D721Med (cell line): ENCODE measurements at places on chromosomes 5 and 9.

DNA sequence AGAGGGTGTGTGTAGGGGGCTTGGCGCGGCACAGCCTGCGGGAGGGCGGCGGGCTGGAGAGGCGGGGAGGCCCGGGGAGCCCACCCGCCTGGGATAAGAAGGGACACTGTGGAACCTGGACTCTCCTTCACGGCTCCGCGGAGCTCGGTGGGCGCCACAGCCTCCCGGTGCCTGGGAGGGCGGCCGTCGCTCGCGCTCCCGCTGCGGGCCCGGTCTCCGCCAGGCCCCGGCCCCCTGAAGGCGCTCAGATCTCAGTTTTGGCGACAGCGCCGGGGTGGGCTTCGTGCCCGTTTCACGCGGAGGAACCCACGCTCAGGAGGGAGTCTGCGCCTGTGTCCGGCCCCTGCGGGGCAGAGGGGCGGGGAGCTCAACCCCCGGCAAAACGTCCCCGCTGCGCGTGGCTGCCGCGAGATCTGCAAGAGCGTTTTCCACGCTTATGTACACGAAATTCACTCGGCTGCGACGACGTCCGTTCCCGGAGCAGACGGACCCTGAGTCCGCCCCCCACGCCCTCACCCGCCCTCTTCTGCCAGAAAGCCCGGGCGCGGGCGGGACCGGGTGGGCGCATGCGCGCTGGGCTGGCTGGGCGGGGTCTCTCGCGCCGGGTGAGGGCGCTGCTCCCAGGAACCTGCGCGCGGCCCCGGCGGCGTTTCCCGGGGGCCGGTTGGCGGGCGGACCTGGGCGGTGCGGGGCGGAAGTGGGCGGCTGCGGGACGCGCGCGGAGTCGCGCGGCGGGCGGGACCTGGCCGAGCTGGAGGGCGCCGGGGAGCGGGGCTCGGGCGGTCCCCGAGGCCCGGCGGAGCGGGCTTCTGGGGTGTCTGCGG is at the start of gene NELFB:
Gene NELFB, plus strand, starts transcription at position 704 of the 824 bp plus-strand sequence.
- peak; percentile 100 for DNase-seq

GRCh38 chr5:168354397-168354796 is 63.0 kb downstream of the WWC1 start:
- DNase-seq: no peak

DNA sequence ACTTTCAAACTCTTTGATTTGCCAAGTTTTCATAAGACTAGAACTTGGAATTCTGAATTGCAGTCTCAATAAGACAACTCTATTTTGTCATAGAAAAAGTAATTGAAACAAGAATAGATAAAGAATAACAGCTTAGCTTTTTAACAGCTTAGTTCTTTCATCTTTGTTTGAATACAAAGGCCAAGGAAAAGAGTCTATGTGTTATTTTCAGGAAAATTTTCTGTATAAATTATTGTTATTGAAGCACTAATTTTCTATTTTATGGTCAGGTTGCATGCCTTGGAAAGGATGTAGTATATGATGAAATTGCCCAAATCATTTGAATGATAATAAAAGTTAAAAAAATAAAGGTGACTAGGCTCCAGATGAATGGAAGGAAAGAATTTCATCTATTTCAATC is 25.2 kb upstream of the SPRY4 start:
- DNase-seq: no peak

- DNase-seq: no peak
These were observed 585.5 kb downstream of the TLE1 start for GRCh38 chr9:81103597-81104471.

- DNase-seq: no peak
These were observed 237.6 kb downstream of the TENT4A start for GRCh38 chr5:6950860-6951259.

- no peak for DNase-seq
These were observed 144.5 kb downstream of the SEC61B start for GRCh38 chr9:99366621-99367020.

- DNase-seq: no peak
These were observed 301.8 kb upstream of the TRPC7 start for GRCh38 chr5:136666970-136667620.

DNA sequence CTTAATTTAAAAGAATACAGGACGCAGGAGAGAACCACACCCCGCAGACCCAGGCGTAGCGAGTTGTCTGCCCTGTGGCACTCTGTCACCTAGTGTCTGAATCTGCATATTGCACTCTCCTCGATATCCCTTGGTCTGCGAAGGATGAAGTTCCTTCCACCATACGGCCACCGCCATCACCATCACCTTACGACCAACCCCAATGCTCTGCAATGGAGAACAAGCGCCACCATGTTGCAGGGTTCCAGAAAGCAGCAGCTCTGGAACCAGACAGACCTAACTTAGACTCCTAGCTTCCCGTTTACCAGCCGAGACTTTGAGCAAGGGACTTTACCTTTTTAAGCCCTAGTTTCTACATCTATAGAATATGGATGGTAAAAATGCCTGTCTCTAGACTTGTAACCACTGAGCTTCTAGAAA is 77.4 kb upstream of the DMRT1 start:
- DNase-seq: no peak

- DNase-seq: no peak
These were observed 43.8 kb upstream of the GFPT2 start for GRCh38 chr5:180396926-180397325.

GRCh38 chr5:122162100-122162638 is 32.8 kb downstream of the ZNF474 start:
- DNase-seq: no peak

GRCh38 chr5:526456-527088 is 2.3 kb upstream of the SLC9A3 start:
- no peak for DNase-seq

DNA sequence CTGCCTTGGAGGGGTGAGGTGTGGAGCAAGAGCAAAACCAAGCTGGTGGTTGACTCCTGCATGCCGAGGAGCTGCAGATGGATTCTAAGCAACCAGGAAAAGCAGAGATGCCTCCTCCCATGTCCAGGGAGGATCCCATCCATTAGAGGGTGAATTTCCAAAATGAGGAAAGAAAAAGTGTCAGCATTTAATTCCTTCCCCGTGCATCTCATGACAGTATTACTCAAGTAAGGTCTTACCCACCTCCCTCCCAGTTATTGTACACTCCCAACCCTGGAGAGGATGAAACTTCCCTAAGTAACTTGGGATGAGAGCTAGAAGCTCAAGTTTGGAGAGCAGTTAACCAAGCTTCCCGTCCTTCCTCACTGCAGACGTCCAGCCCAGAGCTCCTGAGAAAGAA is 19.9 kb downstream of the C9orf152 start:
- DNase-seq: no peak

DNA sequence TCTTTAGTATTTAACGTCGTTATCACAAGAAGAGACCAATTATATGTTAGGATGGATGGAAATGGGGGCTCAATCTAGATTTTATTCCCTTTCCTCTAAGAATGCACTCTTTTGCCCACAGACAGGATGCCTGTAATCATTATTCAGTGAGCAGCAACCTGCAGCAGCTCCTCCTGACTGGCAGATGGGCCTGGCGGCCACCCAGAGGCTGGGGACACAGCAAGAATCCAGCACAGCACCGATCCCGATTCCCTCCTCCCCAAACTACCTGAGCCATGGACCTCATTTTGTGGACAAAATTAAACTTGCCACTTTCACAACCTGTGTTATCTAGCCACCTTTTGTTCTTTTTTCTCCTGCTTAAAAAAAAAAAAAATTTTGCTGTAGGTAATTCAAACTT is 101.0 kb downstream of the USP20 start:
- no peak for DNase-seq

- DNase-seq: no peak
These were observed 97.2 kb downstream of the NFIB start for GRCh38 chr9:14216612-14217194.

- no peak for DNase-seq
These were observed 1.4 kb downstream of the OTULIN start for GRCh38 chr5:14665949-14666348.

- DNase-seq: no peak
These were observed 63.4 kb upstream of the HMHB1 start for GRCh38 chr5:143748516-143748915.

- no peak for DNase-seq
These were observed 45.6 kb downstream of the FOXI1 start for GRCh38 chr5:170151097-170151831.

DNA sequence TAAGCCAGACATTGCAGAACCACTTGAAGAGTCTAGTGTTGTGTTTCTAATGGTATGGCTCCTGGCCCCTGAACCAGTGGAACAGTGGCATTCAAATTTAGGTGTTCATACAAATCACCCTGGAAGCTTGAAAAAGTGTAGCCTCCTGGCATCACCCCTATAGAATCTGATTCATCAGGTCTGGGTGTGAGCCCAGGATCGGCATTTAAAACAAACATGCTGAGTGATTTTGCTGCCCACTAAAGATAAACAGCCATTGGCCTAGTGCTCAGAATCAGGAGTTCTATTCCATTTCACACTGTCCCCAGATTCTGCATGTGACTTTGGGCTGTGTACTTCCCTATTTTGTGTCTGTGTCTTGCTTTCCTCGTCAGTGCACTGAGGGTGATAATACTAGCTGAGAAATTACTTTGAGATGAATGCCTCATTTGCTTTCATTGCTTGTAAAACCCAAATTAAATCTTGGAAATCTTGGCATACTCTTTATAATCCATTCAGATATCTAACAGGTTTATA is 241.5 kb upstream of the CLINT1 start:
- DNase-seq: no peak

DNA sequence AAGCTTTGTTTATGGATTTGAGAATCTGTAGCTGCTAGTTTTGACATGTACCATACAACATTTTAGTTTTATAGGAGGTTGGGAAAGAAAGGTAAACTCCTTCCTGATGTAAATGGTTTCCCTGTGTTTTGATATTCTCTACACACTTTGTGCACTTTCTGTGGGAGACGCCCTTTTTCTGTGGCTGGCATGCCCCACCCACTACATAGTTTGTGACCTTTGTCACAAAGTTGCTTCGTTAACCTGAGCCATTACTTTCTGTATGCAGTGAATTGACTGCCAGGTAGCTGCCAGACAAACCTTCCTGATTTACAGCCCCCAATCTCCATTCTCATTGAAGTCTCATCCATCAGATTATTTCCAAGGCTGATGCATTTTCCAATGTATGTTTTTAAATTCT is 90.6 kb downstream of the NLN start:
- no peak for DNase-seq

- DNase-seq: no peak
These were observed 15.5 kb upstream of the SHB start for GRCh38 chr9:38084556-38084880.

GRCh38 chr9:124222918-124223720 is 34.6 kb upstream of the NEK6 start:
- DNase-seq: no peak

DNA sequence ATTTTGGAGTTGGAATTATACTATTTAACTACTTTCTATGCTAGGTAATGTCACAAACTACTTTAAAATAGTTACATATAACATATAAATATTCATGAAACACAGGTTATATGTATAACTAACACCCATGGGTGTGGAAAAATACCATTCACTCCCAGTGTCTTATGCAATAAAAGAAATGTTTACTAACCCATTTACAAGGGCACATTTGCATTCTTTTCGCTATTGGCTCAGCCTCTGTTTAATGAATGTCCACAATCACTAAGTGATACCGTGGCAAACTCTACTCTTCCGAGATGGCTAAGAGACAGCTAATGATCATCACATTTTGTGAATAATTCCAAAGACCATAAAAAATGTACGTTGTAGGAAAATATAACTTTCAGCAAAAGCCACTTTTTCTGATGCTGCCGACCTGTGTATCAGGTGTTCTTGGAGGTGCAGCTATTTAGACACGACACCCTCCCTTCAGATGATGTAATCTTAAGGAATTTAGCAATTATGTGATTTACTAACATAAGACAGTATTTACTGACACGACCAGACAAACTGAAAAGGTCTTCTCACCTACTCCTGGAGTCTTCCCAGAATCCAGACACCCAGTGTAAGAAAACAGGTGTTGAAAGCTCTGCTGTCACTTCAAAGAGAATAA is 121.7 kb upstream of the FAM120A start:
- DNase-seq: no peak

GRCh38 chr5:172999372-172999973 is 15.9 kb downstream of the ATP6V0E1 start:
- DNase-seq: no peak

GRCh38 chr5:158119961-158120723 is 261.2 kb upstream of the CLINT1 start:
- DNase-seq: no peak

GRCh38 chr9:36862206-36863145 is 171.6 kb downstream of the PAX5 start:
- DNase-seq: no peak

GRCh38 chr5:60066502-60066901 is 173.0 kb upstream of the PDE4D start:
- DNase-seq: no peak

- no peak for DNase-seq
These were observed 353 bp upstream of the PAX5 start for GRCh38 chr9:37034305-37034937.

GRCh38 chr5:55624841-55625588 is 87.1 kb downstream of the SLC38A9 start:
- no peak for DNase-seq

DNA sequence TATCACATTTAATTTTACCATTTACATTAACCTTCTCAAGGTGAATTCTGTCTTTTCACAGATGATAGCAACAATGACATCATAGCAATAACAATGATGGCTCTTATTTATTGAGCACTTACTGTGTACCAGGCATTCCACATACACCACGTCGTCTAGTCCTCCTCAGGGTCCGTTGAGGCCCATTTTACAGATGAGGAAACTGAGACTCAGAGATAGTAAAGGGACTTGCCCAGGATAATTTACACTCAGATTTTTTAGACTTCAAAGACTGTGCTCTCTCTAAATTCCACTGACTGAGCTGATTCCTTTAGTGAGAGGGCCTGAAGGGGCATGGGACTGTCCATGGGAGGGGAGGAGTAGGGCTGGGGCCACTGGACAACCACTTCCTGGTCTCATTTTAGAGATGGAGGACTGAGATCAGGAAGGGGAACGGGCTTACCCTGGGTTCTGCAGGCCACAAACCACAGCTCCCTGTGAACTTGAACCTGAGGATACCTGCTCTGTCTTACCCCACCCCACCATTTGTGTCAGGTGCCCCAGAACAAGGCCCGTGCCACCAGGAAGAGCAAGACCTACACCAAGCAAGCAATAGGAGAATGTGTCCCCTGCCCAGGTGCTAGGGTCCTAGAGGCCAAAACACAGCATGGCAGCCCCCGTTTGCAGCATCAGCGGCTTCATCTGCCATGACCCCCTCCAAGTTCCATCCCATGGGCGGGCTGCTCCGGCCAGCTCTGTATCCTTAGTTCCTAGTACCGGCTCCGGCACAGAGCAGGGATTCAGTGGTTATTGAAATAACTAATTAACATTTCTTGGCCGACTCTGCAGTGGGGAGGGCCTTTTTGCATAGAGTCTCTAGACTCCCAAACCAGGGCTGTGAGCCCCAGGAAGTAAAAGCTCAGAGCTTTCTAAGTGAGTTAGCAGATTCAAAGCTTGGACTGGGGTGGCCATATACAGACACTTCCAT is 96.6 kb downstream of the RGS3 start:
- no peak for DNase-seq

- DNase-seq: no peak
These were observed 97.6 kb downstream of the BASP1 start for GRCh38 chr5:17314907-17315471.

- no peak for DNase-seq
These were observed 13.2 kb downstream of the TMEM8B start for GRCh38 chr9:35842020-35842745.

- DNase-seq: no peak
These were observed 227.9 kb upstream of the TAS2R1 start for GRCh38 chr5:9858043-9858442.

- DNase-seq: no peak
These were observed 46.4 kb upstream of the CTXN3 start for GRCh38 chr5:127602481-127602880.
